H1 (cell line): ENCODE measurements at places on chromosomes 1 and 21. TPM values are rescaled to one million over a fixed set of nuclear protein-coding genes. Genes with fewer than 3 reads are reported as not detected.

Gene FCAMR
- not detected in 2 replicates for total RNA-seq

DNA sequence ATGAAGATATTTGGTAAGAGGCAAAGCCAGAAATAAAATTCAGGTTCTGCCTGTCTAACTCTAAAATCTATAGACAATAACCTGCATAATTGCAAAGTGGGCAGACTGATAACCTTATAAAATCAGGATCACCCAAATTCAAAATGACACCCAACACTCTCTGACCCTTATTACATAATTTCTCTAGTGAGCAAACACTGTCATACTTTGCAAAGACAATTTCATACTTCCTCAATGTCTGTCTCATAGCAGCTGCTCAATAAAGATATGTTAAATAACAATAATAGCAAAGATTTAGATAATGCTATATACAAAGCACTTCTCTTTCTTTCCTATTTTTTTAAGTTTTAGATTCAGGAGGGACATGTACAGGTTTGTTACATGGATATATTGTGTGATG lies 118.5 kb downstream of the UCHL5 start:
- no peak for DNase-seq

DNA sequence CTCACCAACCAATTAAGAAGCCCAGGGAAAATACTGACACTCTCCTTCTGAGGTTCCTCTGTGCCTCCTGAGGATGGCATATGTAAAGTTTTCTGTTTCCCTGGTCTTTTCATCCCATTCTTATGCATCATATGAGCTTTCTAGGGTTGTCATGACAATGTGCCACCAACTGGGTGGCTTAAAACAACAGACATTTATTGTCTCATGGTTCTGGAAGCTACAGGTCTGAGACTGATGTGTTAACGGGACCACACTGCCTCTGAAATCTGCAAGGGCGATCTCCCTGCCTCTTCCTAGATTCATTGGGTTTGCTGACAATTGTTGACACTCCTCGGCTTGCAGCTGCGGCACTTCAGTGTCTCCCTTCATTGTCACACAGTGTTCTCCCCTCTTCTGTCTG lies 308.4 kb downstream of the RGS7 start:
- no peak for DNase-seq

- no peak for DNase-seq
These were observed 2.7 kb upstream of the SAMSN1 start for GRCh38 chr21:14548779-14549178.

Gene OR2L3
- not detected in 2 replicates for total RNA-seq
